H9 (cell line): ENCODE measurements at places on chromosomes 16 and 17. TPM values are rescaled to one million over a fixed set of nuclear protein-coding genes. Genes with fewer than 3 reads are reported as not detected.

The CCT6B gene
- total RNA-seq, result 1.4 and 1.7 TPM in 2 replicates

The MT1A gene
- 0.68 TPM in 1 of 2 replicates, not detected in the other for total RNA-seq

The FNDC8 gene
- total RNA-seq, result not detected in 2 replicates

The TBX2 gene
- total RNA-seq, result not detected in 2 replicates

The SYCE1L gene
- total RNA-seq, result 9.9 and 11.5 TPM in 2 replicates

The MT1E gene
- total RNA-seq, result 25.9 and 34.4 TPM in 2 replicates

The KLHL10 gene
- total RNA-seq, result 0.22 and 0.46 TPM in 2 replicates

GRCh38 chr16:81316176-81316496 is 1.4 kb downstream of the GAN start:
- H3K27ac ChIP-seq, result no peak overlapping the region
- H3K36me3 ChIP-seq, result peaks cover 15% of the 10 kb centered on the region
- no peaks in the 10 kb centered on the region for H3K27me3 ChIP-seq
- peaks cover 4% of the 10 kb centered on the region for H3K4me1 ChIP-seq

- H3K4me3 ChIP-seq, result no peak overlapping the region
- no peaks in the 10 kb centered on the region for H3K4me1 ChIP-seq
- peak; percentile 64 for DNase-seq
Observed at GRCh38 chr16:88973007-88973410, 4.0 kb downstream of the CBFA2T3 start.

DNA sequence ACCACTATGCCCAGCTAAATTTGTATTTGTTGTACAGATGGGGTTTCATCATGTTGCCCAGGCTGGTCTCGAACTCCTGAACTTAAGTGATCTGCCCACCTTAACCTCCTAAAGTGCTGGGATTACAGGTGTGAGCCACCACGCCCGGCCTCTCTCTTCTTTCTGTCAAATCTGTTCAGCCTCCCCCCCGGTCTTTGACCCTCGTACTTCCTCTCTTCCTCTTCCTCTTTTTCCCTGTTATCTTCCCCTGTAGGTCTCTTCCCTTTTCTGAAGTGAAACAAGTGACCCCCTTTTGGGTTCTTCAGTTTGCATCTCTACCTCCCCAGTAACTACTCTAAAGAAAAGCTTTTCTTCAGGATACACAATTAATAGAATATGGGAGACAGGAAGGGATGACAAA is 31.7 kb upstream of the DHX40 start:
- no peak for DNase-seq
- no peaks in the 10 kb centered on the region for H3K27me3 ChIP-seq
- no peak overlapping the region for H3K27ac ChIP-seq
- H3K4me1 ChIP-seq, result no peaks in the 10 kb centered on the region
- no peaks in the 10 kb centered on the region for H3K36me3 ChIP-seq

- H3K36me3 ChIP-seq, result peaks cover 7% of the 10 kb centered on the region; the same call in 2 of the 3 replicates
- H3K4me1 ChIP-seq, result no peaks in the 10 kb centered on the region
Observed at GRCh38 chr16:8620535-8620934, 963 bp upstream of the METTL22 start.

- no peaks in the 10 kb centered on the region for H3K27me3 ChIP-seq
- no peak overlapping the region for H3K4me3 ChIP-seq
- no peak for DNase-seq
Observed at GRCh38 chr16:50599494-50599893, 51.3 kb downstream of the NKD1 start.

GRCh38 chr17:76635039-76635438 is 8.5 kb downstream of the ST6GALNAC1 start:
- DNase-seq, result no peak
- no peak overlapping the region for H3K27ac ChIP-seq
- peaks cover under 1% of the 10 kb centered on the region; the same call in 1 of the 2 replicates for H3K4me1 ChIP-seq
- no peaks in the 10 kb centered on the region for H3K27me3 ChIP-seq
- H3K36me3 ChIP-seq, result no peaks in the 10 kb centered on the region
- H3K4me3 ChIP-seq, result no peak overlapping the region

GRCh38 chr16:71573387-71574094 is 3.4 kb downstream of the TAT start:
- H3K4me1 ChIP-seq, result no peaks in the 10 kb centered on the region
- no peaks in the 10 kb centered on the region for H3K27me3 ChIP-seq
- no peak for DNase-seq

DNA sequence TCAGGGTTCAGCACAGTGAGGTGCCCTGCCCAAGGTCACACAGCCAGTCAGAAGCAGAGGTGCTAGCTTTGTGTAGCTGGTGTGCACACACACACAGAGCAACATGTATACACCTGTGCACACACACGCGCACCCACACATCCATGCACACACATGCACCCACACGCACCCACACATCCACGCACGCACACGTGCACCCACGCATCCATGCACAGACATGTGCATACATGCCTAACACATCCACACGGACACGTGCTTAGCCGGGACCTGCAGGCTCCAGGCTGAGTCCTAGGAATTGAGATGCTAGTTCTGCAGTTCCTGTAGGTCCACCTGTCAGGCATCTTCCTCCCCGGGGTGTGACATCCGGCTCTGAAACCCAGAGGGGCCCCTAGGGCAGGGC is 13.0 kb upstream of the DPEP1 start:
- H3K36me3 ChIP-seq, result 0 out of 2 replicates have a peak, but pooled peaks cover 3% of the 10 kb centered on the region
- no peaks in the 10 kb centered on the region; the same call in 1 of the 2 replicates for H3K4me1 ChIP-seq
- H3K27me3 ChIP-seq, result no peaks in the 10 kb centered on the region

DNA sequence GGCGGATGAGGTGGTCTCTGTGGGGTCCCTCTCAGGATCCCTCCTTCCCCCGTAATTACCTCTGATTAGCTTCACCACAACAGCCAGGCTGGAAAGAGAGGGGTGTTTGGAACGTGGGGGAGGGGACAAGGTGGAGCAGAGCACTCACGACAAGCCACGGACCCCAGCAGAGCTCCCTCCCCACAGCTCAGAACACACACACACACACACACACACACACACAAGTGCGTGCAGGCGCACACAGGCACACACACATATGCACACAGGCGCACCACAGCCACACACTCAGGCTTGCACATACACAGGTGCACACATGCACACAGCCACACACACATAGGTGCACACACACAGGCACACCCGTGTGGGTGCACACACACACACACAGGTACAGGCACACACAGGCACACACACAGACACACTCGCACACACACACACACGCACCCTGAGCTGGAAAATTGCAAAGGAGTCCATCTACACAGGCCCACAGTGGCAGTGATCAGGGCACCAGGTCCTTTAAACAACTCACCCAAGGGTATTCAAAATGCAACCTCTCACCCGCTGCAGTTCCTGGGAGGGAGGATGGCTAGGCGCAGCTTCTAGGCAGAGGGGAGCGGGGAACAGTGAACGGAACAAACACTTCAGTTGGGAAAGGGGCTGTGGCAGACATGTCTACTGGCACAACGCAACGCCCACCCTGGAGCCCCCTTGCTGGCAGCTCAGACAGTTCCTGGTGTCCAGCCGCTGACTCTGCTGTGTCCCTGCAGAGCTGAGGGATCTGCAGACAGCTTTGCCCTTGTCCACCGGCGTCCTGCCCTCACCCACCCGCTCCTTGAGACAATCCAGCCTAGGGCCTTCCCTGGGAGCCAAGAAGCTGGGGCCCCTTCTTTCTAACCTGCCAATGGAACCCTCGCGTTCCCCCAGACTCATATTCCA is 59.9 kb upstream of the DLX4 start:
- peaks cover 26% of the 10 kb centered on the region; the same call in 1 of the 2 replicates for H3K27me3 ChIP-seq
- H3K27ac ChIP-seq, result no peak overlapping the region
- no peaks in the 10 kb centered on the region for H3K36me3 ChIP-seq
- H3K4me1 ChIP-seq, result 0 out of 2 replicates have a peak, but pooled peaks cover 4% of the 10 kb centered on the region

DNA sequence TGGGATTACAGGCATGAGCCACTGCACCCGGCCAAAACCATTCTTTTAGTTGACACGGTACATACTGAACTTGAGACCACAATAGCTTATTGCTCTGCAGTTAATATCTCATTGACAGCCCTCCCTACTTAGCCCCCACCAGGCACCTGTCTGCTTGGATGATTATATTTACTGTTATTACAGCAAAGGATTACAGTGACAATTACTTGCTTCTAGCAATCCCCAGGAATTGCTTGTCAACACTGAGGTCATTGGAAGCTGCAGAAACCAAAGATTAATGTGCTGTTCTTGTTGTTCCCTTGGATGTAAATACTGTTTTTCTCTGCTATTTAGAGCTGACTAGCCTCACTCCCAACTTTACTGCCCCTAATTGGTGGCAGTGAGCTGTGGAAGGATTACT is 211.2 kb downstream of the LGALS9B start:
- H3K27ac ChIP-seq, result no peak overlapping the region
- H3K27me3 ChIP-seq, result no peaks in the 10 kb centered on the region
- DNase-seq, result no peak
- no peaks in the 10 kb centered on the region for H3K4me1 ChIP-seq
- H3K36me3 ChIP-seq, result peaks cover 28% of the 10 kb centered on the region; the same call in 2 of the 3 replicates
- no peak overlapping the region for H3K4me3 ChIP-seq

GRCh38 chr17:73315471-73315870 is 3.7 kb upstream of the CDC42EP4 start:
- H3K27ac ChIP-seq, result no peak overlapping the region
- no peaks in the 10 kb centered on the region for H3K27me3 ChIP-seq
- H3K4me1 ChIP-seq, result no peaks in the 10 kb centered on the region

DNA sequence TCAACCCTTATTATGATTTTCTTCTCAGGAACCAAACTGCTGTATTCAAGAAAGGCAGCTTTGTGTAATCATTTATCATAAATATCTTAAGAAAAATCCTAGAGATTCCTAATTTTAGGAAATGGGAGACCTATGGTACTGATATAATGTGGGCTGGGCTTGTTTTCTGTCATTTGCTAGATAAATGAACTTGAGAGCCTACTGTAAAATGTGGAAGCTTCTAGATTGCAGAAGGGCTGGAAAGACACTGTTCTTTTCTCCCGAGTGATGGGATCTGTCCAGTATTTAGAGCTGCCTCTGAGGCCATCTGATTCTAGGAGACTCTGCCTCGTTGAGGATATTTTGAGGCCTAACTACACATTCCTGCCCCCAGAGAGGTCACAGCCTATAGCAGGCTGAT is 19.9 kb upstream of the STH start:
- H3K4me3 ChIP-seq, result no peak overlapping the region
- H3K27ac ChIP-seq, result no peak overlapping the region
- no peaks in the 10 kb centered on the region for H3K27me3 ChIP-seq
- DNase-seq, result no peak
- no peaks in the 10 kb centered on the region; the same call in 1 of the 2 replicates for H3K4me1 ChIP-seq

- no peaks in the 10 kb centered on the region for H3K36me3 ChIP-seq
- no peak overlapping the region for H3K27ac ChIP-seq
- H3K27me3 ChIP-seq, result no peaks in the 10 kb centered on the region
- DNase-seq, result peak; percentile 10
Observed at GRCh38 chr16:56354016-56354415, 71.3 kb downstream of the AMFR start.

DNA sequence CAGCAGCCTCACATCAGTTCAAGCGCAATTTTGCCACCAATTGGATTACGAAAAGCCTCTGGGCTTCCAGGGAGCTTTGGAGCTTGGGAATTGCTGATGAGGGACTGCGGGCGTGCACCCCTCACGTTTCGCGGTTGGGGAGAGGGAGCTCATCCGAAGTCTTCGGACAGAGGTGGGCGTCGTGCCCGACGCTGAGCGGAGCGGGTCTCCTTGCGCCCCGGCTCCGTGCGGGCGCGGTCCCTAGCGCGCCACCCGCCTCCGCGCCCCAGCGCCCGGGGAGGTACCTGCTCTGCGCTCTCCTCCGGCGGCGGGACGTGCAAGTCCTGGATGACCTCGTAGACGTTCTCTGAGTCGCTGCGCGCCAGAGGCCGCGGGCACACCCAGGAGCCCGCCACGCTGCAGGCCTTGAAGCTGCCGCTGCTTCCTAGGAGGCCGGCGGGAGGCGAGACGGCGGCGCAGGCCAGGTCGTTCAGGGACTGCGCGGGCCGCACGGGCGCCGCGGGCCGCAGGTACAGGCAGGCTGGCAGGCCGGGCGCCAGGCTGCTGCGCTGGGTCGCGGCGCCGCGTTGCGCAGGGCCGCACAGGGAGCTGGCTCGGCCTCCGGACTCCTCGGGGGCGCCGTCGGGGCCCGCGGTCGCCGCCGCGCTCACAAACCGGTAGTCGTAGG is 3.2 kb downstream of the ARHGAP27 start:
- peaks cover 19% of the 10 kb centered on the region; the same call in 1 of the 2 replicates for H3K27me3 ChIP-seq
- peak; percentile 79 for DNase-seq
- H3K27ac ChIP-seq, result no peak overlapping the region
- peak overlapping the region; percentile 34 for H3K4me3 ChIP-seq
- H3K36me3 ChIP-seq, result no peaks in the 10 kb centered on the region; the same call in 2 of the 3 replicates

GRCh38 chr16:81821436-81822128 is 42.5 kb downstream of the PLCG2 start:
- no peak overlapping the region for H3K27ac ChIP-seq
- peaks cover 4% of the 10 kb centered on the region; the same call in 1 of the 2 replicates for H3K4me1 ChIP-seq
- peaks cover 6% of the 10 kb centered on the region for H3K36me3 ChIP-seq
- no peak for DNase-seq
- H3K4me3 ChIP-seq, result no peak overlapping the region
- H3K27me3 ChIP-seq, result no peaks in the 10 kb centered on the region

GRCh38 chr17:43171586-43172487 is 823 bp downstream of the NBR1 start:
- peaks cover 12% of the 10 kb centered on the region for H3K36me3 ChIP-seq
- no peak for DNase-seq
- no peaks in the 10 kb centered on the region for H3K4me1 ChIP-seq
- no peaks in the 10 kb centered on the region for H3K27me3 ChIP-seq
- no peak overlapping the region for H3K4me3 ChIP-seq

DNA sequence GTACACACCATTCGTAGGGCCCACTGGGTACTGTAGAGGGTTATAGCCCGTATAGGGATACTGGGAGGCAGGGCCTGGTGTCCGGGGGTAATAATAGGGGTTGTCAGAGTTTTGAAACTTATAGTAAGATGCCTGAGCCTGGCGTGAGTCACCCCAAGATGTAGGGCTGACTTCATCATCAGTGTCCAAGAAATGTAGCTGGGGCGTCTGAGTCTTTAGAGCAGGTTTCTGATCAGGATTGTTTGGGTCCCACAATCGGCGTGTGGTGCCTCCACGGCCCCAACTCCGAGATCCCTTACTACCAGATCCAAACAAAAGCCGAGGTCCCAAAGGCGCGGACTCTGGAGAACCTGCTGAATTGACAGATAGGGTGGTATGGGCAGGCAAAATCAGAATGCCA is 4.4 kb downstream of the SMG6 start:
- H3K4me3 ChIP-seq, result no peak overlapping the region
- DNase-seq, result no peak
- H3K4me1 ChIP-seq, result no peaks in the 10 kb centered on the region
- H3K36me3 ChIP-seq, result peaks cover 63% of the 10 kb centered on the region
- H3K27me3 ChIP-seq, result no peaks in the 10 kb centered on the region; the same call in 1 of the 2 replicates

DNA sequence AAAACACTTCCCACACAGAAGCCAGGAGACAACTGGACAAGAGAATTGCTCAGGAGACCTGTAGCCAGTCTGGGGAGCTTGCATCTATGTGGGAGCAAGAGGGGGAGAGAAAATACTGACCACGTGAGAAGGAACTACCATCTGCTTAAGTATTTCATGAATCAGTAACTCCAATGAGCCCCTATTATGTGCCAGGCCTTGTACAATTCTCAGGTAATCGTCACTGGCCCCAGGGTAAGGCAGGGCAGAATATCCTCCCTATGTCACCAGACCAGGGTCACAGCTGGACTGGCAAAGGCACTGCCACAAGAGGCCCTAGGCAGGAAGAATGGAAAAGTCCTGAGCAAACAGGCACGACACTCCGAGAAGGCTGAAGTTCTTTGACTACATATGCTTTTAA is 25.9 kb downstream of the USP7 start:
- no peak overlapping the region for H3K27ac ChIP-seq
- DNase-seq, result no peak
- H3K4me1 ChIP-seq, result no peaks in the 10 kb centered on the region; the same call in 1 of the 2 replicates
- no peak overlapping the region; the same call in 2 of the 3 replicates for H3K4me3 ChIP-seq

- no peak overlapping the region for H3K4me3 ChIP-seq
- no peaks in the 10 kb centered on the region for H3K36me3 ChIP-seq
- no peak for DNase-seq
Observed at GRCh38 chr17:65174974-65175373, 37.8 kb downstream of the RGS9 start.

- no peak overlapping the region for H3K4me3 ChIP-seq
- H3K27ac ChIP-seq, result no peak overlapping the region
- H3K27me3 ChIP-seq, result no peaks in the 10 kb centered on the region
Observed at GRCh38 chr17:77070888-77071279, 69.9 kb upstream of the SEC14L1 start.
